ENCODE measurements at places on chromosomes 2 and 18.

DNA sequence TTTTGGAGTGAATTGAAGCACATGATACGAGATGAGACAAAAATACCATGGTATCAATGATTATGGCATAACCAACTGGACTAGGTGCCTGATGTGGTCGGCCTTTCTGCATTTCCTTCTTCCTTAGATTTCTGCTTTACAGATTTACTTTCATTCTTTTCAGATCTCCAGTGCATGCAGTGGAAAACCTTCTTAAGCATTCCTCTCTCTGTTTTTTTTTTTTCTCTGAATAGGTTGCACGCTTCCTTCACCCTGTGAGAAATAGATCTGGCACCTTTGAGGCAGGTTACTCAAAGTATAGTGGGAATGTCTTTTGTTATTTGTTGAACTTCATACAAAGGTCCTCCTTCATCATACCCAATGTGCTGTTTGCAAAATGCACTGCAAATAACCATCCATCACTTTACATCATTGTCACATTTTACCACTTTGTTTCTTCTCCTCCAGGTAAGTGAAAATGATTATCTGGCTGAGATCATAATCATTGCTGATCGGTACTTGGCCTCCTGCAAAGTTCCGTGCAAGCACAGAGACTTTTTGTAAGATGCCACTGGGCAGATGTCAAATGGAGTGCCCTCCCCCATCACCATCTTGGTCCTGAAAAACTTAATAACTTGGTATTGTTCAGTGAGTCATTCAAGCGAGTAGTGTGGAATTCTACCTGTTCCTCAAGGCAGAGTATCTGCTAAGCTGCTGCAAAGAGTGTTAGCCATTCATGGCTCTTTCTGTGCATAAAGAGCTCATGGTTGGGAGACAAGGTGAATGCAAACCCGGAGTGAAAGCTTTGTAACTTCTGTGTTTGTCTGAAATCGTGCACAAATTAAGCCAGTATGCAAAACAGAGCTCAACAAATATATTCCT, 30.0 kb upstream of the KLHL14 start:
- no peak for DNase-seq

DNA sequence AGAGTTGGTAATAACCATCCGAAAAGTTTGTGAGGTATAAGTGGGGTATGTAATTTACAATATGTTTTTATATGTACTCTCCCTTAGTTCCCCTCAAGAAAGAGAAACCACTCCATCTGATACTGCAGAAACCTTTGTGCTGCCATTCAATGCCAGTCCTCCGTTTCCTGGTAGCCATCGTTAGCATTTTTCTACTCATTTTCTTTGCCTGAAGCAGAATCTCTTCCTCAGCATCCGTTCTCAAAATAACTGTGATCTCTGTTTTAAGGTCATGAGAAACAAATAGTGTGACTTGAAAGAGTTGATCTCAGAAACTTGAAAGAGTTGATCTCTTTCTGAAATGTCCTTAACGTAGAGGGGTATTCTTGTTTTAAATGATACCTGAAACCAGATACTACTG, 996 bp downstream of the PTCD3 start:
- no peak for DNase-seq

DNA sequence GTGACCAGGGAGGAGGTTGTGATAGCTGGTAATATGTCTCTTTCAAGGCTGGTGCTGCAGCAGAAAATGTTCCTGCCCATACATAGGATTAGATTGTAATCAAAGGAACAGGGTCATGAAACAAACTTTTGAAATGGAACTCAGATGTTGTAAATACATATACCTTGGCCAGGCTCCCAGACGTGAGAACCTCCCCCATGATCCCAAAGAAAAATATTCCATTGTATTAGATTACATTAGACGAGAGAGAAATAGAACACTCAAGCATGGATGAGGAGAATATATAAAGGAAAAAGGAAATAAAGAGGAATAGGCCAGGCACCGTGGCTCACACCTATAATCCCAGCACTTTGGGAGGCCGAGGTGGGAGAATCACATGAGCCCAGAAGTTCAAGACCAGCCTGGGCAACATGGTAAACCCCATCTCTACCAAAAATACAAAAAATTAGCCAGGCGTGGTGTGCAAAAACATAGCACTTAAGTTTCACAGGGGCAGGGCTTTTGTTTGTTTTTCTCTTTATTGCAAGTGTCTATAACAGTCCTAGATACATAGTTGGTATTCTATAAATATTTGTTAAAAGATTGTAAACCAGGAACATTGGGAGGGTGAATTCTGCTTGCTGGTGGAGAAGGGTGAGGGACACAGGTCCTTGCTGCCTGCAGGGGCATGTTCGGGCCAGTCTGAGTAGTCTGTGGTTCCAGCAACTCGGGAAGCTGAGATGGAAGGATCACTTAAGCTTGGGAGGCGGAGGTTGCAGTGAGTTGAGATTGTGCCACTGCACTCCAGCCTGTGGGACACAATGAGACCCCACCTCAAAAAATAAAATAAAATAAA, 52.8 kb downstream of the RPL37A start:
- no peak for DNase-seq

DNA sequence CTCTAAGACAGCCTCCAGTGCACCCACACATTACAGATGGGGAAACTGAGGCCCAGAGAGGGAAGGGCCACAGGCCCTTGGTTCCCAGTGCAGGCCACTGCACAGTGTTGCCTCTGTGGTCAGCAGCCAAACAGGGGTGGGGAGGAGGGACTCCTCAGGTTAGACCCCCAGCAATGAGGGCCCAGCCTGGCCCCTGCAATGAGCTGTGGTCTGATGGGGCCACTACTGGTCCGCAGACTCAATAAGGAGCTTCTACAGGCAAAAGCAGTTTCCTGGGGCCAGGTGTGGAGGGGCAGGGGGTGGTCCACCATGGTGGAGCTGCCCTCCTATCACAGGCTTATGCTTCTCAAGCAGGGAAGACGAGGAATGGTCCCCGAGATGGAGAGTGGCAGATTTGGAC, 87.6 kb downstream of the HS1BP3 start:
- DNase-seq: no peak

DNA sequence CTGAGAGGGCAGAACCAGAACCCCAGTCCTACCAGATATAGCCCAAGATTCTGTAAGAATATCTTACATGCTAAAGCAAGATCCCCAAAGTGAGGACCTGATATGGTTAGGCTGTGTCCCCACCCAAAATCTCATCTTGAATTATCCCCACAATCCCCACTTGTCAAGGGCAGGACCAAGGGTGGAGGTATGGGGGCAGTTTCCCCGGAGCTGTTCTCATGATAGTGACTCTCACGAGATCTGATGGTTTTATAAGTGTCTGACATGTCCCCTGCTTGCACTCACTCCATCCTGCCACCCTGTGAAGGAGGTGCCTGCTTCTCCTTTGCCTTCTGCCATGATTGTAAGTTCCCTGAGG, 19.9 kb downstream of the TTC32 start:
- no peak for DNase-seq

DNA sequence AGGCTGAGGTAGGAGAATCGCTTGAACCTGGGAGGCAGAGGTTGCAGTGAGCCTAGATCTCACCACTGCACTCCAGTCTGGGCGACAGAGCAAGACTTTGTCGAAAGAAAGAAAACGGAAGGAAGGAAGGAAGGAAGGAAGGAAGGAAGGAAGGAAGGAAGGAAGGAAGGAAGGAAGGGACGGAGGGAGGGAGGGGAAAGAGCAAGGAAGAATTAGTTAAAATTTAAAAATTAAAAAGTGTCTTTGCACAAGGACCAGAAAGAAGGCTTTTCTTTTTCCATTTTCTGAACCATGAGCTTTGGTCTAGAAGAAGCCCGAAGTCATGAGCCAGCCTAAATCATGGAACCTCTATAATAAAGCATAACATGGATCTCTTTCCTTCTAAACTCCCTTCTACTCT, 138.2 kb upstream of the DNAJC10 start:
- no peak for DNase-seq

DNA sequence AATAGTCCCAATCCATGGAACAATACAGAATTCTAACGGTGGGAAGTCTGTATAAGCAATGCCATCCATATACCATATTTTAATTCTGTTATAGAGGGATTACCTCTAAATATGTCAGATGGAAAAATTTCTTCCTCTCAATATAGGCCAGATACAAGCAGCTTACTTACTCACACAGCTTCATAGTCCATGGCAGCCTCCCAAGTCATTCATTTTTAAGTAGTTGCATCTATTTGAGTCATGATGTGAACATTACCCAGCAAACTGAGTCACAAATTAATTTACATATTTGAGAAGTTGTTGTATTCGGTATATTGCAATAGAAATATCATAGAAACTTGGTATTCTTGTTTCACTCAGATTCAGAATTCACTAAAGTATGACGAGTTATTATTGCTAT, 20.3 kb downstream of the TBR1 start:
- no peak for DNase-seq

DNA sequence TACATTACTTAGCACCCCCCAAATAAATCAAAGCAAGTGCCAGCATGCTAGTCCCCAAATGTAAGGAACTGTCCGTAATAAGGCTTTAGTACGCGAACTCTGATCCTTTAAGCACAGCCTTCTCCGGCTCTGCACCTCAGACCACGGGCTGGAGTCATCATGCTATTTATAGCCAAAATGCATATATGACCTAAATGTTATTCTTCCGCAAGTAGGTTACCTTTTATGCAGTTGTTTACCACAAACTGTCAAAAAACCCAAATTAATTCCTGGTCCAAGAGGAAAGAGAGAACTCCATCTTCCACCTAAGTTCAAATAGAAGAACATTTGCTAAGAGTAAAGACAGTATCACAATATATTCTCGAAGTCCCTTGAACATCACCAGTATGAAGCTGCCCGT, 42.7 kb downstream of the ZNF516 start:
- no peak for DNase-seq

DNA sequence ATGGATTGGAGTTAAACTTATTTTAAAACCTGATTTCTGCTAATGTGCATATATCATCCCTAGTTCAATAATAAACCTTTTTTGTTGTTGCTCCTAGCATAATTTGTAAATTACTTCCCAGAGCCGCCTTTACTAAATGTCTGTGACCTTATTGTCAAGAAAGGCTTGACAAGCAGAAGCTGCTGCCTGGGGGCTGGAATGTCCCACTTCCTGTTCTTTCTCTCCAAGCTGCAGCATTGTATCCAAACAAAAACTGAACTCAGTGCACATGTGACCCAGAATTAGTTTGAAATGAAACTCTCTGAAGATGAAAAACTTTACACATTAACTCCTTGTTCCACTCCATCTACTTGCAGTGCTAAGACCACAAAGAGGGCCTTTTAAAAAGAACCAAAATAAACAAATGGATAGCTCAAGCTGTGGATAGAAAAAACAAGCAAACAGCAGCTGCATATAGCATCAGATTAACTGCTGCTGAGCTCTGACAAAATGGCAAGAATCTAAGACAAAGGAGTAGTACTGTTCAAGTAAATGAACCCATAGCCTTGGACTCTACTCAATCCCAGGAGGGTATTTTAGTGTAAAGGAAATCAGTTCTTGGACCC, 99.8 kb upstream of the NEUROD1 start:
- DNase-seq: no peak

- no peak for DNase-seq
These were observed 15.5 kb downstream of the FOSL2 start for GRCh38 chr2:28407976-28408690.

DNA sequence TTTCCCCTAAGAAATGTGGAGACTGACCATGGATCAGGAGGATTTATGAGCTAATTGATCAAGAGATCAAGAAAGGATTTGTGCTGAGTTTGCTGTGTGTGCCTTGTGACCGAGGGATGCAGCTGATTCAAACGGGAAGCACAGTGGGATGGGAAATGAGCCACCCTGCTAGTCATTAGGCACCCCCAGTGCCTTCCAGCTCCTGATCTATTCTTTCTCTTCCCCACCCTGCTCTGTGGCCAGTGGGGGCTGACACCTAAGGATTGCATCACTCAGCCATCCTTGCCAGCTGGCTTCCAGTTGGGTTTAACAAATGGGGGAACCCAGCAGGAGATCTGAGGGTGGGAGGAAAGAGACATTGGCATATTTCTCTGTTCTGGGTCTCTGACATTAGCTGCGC, 132.2 kb upstream of the CXCR4 start:
- DNase-seq: no peak

- DNase-seq: no peak
These were observed 189.9 kb upstream of the PIEZO2 start for GRCh38 chr18:11339188-11339775.

GRCh38 chr2:3300224-3300995, 77.2 kb downstream of the EIPR1 start:
- no peak for DNase-seq

GRCh38 chr2:103529798-103530502, 768.1 kb downstream of the TMEM182 start:
- no peak for DNase-seq

DNA sequence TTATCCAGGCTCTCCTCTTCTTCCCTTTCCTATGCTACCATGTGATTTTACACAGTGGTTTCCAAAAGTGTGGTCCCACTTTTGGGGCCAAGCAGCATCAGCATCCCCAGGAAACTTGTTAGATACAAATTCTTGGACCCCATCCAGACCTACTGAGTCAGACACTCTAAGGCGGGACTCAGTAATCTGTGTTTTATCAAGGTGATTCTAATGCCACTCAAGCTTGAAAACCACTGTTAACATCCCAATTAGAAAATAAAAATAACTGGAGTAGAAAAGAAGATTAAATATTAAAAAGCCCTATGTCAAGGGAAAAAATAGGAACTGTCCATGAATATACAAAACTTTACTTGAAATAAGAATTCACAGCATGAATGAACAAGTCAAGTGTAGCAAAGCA, 10.8 kb downstream of the DSG2 start:
- no peak for DNase-seq

DNA sequence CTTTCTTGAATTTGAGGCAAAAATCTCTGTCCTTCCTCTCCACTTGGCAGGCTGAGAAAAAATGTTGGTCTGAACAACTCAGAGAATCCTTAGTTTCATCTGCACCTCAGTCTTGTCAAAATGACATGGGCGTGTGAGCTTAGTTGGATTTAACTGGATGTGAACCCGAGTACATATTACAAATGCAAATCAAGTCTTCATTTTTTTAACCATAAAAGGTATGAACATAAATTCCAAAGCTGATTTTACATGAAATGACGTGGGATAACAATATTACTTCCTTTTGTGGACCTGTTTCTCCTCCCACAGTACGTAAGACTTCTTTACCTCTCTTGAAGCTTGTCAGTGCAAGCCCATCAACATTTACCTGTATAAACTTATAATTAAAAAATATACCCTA, 32.6 kb upstream of the RND3 start:
- DNase-seq: no peak

DNA sequence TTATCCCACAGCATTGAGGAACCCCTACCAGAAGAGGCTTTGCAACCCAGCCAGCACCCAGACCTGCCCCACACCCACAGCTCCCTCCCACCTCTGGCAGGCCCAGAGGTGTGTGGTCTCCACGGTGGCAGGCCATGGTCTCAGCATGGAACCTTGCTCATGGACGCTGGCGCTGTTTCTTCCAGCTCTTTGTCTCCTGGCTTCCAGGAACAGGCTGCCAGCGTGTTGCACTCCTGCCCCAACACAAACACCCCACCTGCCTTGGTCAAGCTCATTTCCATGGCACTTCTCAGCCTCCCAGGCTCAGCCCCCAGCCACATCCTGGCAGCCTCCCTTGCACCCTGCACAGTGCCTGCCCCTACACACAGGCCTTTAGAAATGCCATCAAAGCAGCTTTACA, 31.7 kb downstream of the EN1 start:
- DNase-seq: no peak

- no peak for DNase-seq
These were observed at the start of gene ALKAL2 for GRCh38 chr2:287911-288757. Gene ALKAL2 (minus strand): TSS chr2:288091. CDS start chr2:287835, 256 bp downstream.
